ENCODE measurements at places on chromosomes 2 and 18.
A peak's percentile ranks its signal among the peaks of the same experiment; 100 is the strongest.

- DNase-seq: no peak
Measured at GRCh38 chr2:36569267-36569856, 28.6 kb downstream of the FEZ2 start.

GRCh38 chr2:215702116-215702902, 266.4 kb upstream of the FN1 start:
- no peak for DNase-seq

GRCh38 chr2:191941376-191941929, 94.6 kb upstream of the CAVIN2 start:
- no peak for DNase-seq

GRCh38 chr2:30243231-30243630, 11.9 kb downstream of the LBH start:
- no peak for DNase-seq

- no peak for DNase-seq
Measured at GRCh38 chr2:224772494-224772893, 56.3 kb upstream of the CCDC195 start.

- DNase-seq: no peak
Measured at GRCh38 chr2:97834610-97835009, 121.2 kb downstream of the ZAP70 start.

- peak; percentile 25 for DNase-seq
Measured at GRCh38 chr18:44093253-44093652, 587.4 kb upstream of the SETBP1 start.

DNA sequence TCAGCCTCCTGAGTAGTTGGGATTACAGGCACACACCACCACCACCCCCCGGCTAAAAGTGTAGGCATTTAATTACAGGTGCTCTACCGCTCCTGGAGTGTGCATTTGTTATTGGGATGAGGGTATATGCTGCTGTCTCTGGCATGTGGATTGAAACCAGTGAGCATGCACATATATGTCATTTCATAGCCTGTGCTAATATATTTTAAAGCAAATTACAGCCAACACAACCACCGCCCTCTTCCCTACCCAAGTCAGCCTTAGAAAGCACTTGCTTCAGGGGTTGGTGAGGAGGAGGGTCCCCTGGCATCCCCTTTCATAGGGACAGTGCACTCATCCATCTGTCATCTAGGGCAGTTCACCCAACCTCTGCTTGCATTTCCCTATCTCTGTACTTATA, 10.5 kb upstream of the TBC1D8 start:
- no peak for DNase-seq

- no peak for DNase-seq
Measured at GRCh38 chr2:85631316-85631715, 15.3 kb downstream of the USP39 start.

DNA sequence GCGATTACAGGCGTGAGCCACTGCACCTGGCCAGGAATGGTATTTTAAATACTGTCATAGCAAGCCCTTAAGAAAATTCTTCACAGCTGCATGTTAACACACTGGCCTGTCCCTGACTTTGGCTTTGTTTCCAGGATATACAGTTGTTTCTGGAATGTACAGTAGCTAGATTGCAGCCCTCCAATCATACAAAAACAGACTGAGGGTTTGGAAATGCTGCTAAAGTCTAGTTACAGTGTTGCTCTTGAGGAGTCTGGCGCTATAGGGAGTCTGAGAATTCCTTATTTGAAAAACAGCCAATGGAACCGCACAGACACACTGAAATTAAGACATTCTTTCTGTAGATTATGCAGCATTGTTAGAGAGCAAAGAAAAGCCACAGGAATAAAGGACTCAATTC, 37.7 kb downstream of the STON1 start:
- no peak for DNase-seq

DNA sequence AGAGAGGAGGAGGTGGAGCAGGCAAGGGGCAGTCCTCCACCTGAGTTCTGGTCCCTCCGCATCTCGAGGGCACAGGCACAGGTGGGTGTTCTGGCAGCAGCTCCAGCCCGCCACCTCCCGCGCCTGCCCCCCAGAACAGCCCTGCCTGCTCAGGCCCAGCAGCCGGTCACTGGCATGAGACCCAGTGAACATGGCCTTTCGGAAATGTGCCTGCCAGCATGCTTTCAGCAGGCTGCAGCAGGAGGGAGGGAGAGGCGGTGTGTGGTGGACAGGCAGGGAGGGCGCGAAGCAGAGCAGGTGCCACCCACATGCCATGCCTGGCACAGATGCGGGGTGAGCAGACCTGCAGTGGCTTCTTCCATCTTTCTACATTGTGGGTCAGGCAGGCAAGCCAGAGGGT, 3.4 kb upstream of the OR6B3 start:
- DNase-seq: no peak

DNA sequence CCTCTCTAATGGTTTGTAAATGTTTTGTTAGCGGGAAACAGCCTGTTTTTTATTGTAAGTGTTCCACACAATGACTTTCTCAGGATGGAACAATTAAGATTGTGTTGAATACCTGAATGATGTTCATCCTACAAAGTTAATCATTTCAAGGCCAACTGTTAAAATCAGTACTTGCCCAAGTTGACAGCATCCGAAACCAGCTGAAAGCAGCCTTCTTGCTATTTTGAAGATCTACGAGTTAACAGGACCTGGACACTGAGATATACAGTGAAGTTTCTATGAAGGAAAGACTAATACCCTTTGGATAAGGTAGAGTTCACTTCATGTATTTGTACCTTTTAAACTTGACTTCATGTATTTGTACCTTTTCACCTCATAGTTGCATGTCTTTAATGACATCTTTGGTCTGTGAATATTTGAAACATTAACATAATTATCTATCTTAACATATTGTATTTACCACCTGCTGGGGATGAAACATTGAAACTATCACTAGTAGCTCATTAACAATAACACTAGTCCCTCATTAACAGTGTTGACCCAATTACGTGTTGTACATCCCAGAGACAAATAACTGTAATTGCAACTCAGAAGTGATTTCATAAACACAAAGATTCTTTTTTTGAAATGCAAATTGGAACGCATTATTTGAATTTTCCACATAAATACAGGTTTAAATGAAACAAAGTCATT, 556.0 kb upstream of the MEX3C start:
- DNase-seq: no peak

DNA sequence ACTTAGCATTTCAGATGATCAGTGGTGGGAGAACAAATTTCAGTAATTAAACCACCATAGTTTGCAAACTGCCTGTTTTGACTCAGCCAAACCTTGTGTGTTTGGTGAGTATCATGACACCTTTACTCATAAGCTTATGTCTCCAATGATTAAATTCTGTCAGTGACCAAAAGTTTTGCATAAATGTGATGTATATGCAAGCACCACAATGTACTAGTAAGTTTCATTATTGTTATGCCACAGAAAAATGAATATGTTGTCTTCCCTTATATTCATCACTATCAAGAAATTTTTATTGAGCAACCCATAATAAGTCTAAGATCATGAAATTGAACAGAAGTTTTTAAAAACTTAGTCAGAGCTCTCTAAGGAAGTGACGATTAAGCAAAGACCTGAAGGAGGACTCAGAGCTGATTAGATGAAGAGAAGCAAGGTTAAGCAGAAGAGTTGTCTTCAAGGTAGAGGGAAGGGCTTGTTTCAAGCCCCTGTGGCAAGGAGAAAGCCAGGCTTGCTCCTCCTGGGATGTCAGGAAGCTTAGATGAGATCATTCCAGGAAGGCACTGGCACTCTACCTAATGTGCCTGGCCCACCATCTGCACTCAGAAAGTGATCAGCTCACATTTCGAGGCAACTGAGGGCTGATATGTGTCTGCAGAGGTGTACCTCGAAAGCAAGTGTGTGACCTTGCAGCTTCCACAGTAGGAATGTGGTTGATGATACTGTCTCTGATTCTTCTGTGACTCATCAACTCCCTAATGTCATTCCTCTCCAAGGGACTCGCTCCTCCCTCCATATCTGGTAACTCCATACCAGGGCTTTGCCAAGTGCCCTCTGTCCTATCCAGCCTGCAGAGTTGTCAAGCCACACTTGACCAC, 54.7 kb downstream of the KCTD18 start:
- no peak for DNase-seq

- no peak for DNase-seq
Measured at GRCh38 chr2:691821-692761, 14.9 kb upstream of the TMEM18 start.

- DNase-seq: no peak
Measured at GRCh38 chr2:23452372-23452771, 67.4 kb downstream of the KLHL29 start.

- no peak for DNase-seq
Measured at GRCh38 chr2:45394842-45395241, 216.2 kb downstream of the SRBD1 start.

GRCh38 chr2:175755656-175756386, 246.2 kb downstream of the LNPK start:
- DNase-seq: no peak

Data from fibroblast of lung (primary cell).